ENCODE measurements at places on chromosomes 12 and 14.

DNA sequence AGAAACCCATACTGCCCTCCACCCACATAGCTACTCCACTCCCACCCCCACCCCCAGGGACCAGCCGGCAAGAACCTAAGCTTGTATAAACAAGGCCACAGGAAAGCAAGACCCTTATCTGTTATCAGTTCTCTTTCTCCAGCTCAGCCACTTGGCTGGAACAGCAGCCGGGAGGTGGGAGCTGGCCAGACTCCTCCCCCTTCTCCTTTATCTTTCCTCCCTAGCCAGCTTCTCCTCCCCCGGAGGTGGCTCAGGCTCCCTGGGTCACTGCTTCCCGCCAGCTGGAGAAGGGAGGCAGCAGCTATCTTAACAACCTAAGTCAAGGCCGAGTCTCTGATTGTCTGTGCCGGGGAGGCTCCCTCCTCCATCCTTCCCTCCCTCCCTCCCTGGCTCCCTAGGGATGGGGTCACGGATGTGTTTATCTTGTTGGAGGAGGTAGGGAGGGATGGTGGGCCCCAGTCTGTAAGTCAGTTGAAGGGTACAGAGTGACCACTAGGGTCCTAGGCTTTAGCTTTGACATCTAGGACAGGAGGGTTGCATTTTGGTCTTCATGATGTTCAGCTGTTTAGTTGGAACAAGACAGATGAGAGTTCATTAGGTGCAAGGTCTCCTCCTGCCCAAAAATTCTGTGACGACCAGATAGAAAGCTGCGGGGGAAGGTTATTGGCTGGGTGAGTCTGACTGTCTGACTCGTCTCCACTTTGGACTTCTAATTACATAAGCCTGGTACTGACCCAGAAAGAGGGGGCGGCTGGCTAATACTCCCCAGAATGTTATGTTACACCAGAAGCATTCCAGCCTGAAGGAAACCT is 29.7 kb downstream of the ZFP36L1 start:
- ATAC-seq: no peak

DNA sequence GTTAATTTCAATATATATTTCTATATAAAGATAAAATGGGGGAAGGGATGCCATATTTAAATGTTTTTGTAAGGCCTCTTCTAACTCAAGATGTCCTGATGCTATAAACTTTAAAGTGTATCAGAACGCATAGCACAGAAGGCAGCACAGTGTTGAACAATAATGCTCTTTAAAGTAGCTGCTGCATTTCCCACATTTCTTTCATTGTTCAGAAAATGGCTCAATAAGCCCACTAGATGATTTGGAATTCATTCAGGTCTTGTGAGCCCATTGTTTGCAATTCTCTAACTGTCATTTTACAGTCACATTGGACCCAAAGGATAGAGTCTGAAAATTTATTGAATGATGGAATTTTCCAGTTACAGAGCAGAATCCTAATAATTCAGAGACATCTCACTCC is 64.0 kb upstream of the PCED1B start:
- no peak for ATAC-seq

- no peak for ATAC-seq
Observed at GRCh38 chr12:49323524-49324097, 556 bp downstream of the TROAP start.

GRCh38 chr12:10142976-10143589 is 13.1 kb upstream of the CLEC7A start:
- no peak for ATAC-seq

- no peak for ATAC-seq
Observed at GRCh38 chr12:50572760-50573159, 68.0 kb downstream of the DIP2B start.
